Posterior vena cava (tissue), 2 donors: ENCODE measurements at places on chromosomes 13 and 19. TPM values are rescaled to one million over a fixed set of nuclear protein-coding genes. Genes with fewer than 3 reads are reported as not detected.

- DNase-seq = no peak
Measured at GRCh38 chr13:102045731-102046130, 356.1 kb downstream of the FGF14 start.

- peak; percentile 93 for DNase-seq
Measured at GRCh38 chr19:32691952-32692726, 518 bp downstream of the NUDT19 start.

DNA sequence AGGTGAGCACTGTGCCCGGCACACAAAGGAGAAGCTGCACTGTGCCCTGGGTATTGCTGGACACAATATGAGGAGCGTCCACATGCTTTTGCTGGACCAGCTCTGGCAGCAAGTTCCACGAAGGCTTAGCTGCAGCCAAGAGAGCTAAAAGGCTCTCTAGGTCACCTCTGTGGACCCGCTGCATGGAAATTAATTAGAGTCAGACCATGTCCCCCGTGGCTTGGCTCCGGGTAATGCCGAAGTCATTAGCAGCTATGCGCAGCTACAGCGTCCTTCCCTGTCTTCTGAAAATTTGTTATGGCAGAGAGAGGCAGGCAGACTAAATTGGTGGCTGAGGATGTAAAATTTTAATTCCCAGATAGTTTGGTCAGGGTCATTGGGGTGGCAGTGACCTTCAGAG, 271.5 kb downstream of the SLC7A1 start:
- DNase-seq = no peak

GRCh38 chr13:40389081-40389641, 277.3 kb downstream of the FOXO1 start:
- DNase-seq = no peak

DNA sequence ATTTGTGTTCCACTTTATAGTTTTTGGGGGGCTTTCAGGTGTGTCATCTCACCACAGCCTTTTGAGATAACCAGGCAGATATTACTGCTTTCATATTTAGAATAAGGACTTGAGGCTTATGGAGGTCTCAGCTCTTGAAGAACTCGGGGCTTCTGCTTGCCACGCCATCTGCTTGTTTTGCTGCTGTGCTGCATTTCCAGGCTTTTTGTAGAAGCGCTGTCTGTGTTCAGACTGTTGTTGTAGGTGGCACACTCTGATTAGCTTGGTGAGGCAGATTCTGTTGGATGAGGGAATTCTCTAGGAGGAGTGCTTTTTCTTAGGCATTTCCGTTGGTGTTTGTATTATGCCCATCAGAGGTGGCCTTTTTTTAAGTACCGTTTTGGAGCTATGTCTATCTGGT, 57.2 kb downstream of the WASF3 start:
- no peak for DNase-seq

DNA sequence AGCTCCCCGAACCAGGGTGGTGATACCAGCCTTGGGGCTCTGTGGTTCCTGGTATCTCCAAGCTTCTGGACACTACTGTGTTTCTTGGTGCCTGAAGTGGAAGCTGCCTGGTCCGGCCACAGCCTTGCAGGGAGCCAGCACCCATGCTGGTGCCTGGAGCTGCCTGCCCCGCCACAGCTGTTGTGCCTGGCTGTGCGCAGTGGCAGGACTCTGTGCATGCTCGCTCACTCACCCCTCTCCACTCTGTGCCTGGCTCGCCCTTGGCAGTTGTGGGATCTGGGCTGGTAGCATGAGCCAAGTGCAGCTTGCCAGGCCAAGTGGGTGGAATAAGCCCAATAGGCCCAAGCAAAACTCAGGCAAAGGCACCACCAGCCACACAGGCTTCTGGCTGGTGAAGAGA, 1225.3 kb downstream of the SLITRK5 start:
- DNase-seq = no peak

DNA sequence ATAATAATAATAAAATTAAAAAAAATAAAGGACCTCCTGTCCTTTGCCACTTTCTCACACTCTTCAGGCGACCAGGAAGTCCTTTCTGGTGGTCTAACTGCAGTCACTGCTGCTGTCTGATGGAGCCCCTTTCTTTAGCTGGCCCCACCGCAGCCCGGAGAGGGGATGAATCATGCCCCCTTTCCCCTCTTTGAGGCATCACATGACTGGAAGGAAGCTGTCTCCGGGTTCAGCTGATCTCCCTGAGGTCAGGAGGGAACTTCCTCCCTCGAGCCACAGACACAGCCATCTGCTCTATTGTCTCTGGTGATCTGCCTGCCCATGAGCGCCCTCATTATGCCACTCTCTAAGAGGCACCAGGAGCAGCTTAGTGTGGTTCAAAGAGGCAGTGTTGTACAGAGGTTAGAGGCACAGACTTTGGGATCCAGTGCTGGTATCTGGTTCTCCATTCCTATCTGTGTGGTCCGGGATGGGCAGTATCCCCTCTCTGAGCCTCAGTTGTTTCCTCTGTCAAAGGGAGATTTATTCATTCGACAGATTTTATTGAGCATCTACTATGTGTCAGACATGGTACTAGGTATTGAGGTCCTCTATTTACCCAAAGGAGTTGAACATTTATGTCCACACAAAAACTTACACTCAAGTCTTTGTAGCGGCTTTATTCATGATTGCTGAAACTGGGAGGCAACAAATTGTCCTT, 30.0 kb downstream of the VAV1 start:
- DNase-seq = peak; percentile 82

DNA sequence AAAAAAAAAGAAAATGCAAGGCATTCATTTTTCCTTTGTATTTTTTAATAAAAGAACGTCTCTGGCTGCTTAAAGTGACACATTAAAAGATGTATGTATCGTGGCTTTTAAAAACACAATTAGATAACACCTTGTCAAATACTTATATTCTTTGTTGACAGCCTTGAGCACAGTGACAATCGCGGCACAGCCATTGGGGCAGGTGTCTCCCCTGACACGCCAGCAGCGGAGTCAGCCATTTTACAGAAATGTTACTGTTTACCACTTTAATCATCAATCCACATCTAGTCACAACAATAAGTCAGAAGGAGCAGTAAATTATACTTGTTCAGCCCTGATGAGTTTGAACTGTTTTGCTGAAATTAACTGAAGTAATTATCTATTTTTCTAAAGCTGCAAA, 224.1 kb downstream of the ZNF536 start:
- no peak for DNase-seq

GRCh38 chr13:41004875-41005693, 14.0 kb downstream of the ELF1 start:
- DNase-seq = no peak

GRCh38 chr13:73505376-73505890, 446.6 kb downstream of the KLF5 start:
- no peak for DNase-seq

DNA sequence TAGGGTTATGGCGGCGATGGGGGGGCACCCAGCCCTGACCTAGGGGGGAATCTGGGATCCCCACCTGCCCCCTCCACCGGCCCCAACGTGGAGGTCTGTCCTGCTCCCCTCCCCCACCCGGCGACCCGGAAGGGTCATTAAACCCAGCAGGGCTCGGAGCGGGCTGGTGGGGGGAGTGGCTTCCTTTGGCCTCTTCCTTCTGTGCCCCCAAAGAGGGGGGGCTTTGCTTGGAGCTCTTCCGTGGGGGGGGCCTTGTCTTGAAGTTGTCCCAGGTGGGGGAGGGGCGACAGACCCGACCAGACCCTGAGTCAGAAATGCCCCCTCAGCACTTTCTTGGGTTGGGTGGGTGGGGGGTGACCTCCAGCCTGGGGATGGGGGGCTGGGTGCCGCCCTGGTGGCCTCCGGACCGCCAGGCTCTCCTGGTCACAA, 1.5 kb downstream of the ARID3A start:
- no peak for DNase-seq

DNA sequence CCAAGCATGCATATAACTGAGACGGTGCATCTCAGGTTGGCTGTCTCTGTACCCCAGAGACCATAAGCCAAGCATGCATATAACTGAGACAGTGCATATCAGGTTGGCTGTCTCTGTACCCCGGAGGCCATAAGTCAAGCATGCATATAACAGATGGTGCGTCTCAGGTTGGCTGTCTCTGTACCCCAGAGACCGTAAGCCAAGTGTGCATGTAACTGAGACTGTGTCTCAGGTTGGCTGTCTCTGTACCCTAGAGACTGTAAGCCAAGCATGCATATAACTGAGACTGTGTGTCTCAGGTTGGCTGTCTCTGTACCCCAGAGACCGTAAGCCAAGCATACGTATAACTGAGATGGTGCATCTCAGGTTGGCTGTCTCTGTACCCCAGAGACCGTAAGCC, 30.8 kb downstream of the NLRP4 start:
- no peak for DNase-seq

GRCh38 chr13:100195568-100195967, 106.7 kb downstream of the PCCA start:
- no peak for DNase-seq

DNA sequence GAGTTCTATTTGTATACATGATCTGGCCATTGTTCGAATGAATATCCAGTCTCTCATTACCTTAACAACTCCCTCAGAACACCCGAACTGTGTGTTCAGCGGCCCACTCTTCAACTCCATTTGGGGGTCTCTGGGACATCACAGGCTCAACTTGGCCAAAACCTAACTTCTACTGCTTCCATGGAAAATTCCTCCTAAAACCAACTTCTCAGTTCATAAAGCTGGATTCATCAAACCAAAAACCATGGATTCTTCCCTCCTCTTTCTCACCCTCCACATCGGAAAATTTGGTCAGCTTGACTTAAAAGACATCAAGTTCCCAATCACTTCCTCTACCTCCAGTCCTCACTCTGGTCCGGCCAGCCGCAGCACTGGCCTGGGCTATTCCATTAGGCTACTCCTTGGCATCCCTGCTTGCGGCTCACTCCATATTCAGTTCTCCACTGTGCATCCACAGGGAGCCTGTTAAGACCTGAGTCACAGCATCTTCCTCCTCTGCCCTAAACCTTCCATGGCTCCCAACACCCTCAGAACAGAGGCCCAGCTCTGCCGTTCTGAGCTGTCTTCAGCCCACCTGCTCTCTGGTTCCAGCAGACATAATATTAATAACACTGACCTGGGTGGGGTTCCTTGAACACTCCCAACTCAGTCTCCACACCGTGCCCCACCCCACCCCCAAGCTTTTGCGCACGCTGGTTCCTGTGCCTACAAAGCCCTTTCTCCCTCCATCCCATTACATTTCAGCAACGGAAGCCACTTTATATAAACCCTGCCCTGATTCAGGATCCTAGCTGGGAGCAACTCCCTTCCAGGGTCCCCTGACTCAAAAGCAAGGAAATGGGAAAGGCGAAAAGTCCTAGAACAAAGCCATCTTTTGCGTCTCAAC, 1.1 kb downstream of the ZNF792 start:
- no peak for DNase-seq

Gene LRRC25
- total RNA-seq = 6.8 TPM

Gene ZNF583
- total RNA-seq = 10.8 TPM

Gene GZMM
- 0.74 TPM for total RNA-seq
